Upper lobe of right lung (tissue), 1 donor: ENCODE measurements at places on chromosomes 5 and 9.

DNA sequence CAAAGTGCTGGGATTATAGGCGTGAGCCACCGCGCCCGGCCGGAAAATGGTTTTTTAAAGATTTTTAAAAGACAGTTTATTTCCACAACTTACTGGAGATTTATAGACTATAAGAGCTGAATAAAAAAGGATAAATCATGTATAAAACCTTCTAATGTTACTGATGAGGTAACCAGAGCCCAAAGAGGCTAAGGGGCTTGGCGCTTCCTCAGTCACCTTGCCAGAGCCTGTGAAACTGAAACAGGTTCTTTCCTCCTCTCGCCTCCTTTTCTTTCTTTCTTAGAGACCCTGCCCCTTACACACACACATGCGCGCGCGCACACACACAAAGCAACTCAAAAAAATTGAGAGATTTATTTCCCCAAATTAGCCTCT is 69.8 kb downstream of the HSD17B3 start:
- DNase-seq: no peak

GRCh38 chr5:10635257-10635866 is 71.5 kb downstream of the ANKRD33B start:
- no peak for DNase-seq

DNA sequence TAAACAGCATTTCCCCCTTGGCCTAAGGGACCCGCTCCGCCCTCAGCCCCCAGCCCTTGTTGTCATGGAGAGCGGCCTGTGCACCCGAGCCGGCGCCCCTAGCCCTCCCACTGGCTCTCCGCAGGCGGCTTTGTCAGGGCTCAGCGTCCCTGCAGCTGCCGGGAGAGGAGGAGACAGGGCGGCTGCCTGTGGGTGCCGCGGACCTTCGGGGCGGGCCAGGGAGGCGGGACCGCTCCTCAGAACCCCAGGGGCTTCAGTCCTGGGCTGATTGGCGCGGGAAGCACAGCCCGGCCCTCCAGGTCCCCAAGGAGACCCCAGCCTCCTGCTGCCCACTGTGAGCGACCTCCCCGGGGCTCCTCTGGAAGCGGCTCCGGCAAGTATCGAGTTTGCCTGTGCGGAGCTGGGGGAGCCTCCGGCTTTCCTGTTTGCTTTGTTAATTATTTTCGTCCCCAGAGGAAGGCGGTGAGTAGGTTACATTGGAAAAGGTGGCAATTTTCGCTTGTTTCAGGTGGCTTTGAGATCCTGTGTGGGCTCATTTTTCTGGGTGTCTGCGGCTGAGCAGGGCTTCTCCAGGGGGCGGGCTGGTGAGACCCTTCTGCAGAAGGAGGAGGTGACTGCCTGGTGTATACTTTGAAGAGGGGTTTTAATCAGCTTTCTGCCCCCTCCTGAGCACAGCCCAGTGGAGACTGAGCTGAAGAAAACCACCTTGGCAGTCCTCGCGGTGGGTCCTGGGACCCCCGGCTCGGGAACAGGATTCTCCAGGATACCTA is at the start of gene FGD3:
FGD3 (plus strand) TSS at position 256 of the 770 bp plus-strand sequence. CDS start 28,734 bp downstream, outside the sequence.
- DNase-seq: peak; percentile 71

DNA sequence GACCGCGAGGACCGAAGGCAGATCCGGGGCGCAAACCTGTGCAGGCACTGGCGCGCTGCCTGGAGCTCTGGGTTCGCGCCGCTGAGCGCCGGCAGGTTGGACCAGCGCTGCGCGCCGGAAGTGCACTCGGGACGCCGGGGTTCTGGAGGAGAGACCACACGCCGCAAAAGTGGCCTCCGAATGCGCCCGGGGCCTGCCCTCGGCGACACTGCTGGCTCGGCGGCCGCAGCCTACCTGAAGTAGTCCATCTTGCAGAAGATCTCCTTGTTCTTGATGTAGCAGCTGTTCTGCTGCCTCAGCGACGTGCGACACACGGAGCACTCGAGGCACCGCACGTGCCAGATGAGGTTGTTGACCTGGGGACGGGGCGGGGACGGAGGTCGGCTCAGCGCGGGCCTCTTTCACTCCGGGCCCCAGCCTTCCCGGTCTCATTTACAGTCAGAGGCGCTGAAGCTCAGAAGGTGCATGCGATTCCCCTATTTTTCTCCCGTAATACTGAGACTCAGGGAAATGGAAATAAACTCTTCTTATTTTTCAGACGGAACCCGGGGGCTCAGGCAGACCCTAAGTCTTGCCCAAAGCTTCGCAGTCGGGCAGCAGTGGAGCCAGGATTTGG is 2.5 kb downstream of the LHX6 start:
- DNase-seq: no peak

- peak; percentile 39 for DNase-seq
Observed at GRCh38 chr5:173217626-173218397, 17.2 kb downstream of the NKX2-5 start.

GRCh38 chr5:171137768-171138525 is 171.1 kb upstream of the TLX3 start:
- DNase-seq: no peak

- DNase-seq: no peak
Observed at GRCh38 chr5:74954919-74955318, 88.7 kb upstream of the FAM169A start.

DNA sequence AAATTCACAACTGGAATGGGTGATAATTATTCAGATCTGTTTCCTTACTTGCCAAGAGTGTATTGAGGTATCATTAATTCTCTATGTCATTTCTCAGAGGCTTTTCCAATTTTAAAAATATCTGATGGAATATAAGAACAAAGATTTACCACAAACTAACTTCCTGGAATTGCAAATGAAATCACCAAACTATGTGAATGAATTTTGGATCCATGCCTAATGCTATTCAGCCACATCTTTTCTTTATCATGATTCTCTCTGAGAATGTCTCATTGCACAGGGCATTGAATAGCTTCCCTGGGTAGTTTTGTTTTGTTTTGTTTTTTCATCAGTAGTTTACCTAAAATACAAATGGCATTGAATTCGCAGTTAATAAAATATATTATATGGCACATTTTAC is 146.9 kb upstream of the FBN2 start:
- no peak for DNase-seq
